ENCODE measurements at places on chromosomes 5 and 9.

GRCh38 chr5:1510631-1511030 is 13.1 kb downstream of the LPCAT1 start:
- peak; percentile 31 for DNase-seq

DNA sequence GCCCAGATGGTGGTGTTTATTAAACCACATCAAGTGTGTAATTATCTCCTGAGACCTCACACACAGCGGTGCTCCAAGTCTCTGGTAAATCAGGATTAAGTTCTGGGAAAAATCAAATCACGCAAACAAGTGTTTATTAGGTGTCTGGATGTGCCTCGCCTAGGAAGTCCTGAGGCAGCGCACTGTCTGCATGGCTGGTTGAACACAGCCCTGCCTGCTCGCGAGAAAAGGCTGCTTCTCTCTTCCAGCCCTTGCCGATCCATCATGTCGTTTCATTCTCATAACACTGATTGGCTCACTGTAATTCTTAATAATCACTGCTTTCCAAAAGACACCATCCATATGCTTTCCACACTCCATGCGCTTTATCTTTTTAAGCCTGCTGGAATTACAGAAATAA is 229.6 kb upstream of the DAP start:
- DNase-seq: no peak

GRCh38 chr5:129356846-129357245 is 103.3 kb upstream of the ADAMTS19 start:
- no peak for DNase-seq

DNA sequence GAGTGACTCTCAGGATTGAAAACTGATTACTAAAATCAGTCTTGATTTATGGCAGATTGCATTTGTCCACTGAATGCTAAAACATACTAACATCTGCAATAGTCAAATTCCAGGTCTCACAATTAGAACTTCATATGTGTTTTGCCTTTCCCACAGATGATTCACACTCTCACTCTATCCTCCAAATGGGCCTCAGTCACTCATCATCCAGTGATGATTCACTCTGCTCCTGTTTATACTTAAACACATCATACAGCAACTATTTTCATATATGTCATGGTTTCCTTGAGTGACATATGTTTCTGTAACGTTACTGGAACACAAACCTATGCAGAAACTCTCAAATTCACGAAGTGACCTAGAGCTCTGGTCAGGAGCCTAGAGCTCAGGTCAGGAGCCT is 512.9 kb downstream of the HINT1 start:
- no peak for DNase-seq

DNA sequence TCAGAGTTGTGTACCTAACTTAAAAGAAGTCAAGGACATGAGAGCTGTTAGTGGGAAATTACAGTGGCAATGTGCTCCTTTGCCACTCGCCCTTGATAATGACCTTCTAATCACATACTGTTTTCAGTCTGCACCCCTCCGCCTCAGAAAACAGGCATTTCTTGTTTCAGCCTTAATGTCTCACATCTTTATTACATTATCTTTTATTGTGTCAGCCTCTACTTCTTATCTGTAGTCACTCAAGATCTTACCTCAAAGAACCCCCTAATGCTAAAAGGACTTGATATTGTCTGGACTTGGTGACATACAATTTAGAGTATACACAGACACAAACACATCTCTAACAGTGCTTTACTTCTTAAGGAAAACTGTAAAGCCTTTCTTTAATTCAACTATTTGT is 97.9 kb downstream of the PLCXD3 start:
- no peak for DNase-seq

- no peak for DNase-seq
Measured at GRCh38 chr5:14131855-14132503, 11.2 kb upstream of the TRIO start.

- no peak for DNase-seq
Measured at GRCh38 chr5:10733426-10733825, 27.6 kb downstream of the DAP start.

GRCh38 chr9:81317939-81318338 is 371.4 kb downstream of the TLE1 start:
- DNase-seq: no peak

Data from endodermal cell (in vitro differentiated cells).